ENCODE measurements at places on chromosomes 3 and 15. TPM values are rescaled to one million over a fixed set of nuclear protein-coding genes. Genes with fewer than 3 reads are reported as not detected.

Gene GPR160
- 2.2 TPM for total RNA-seq

Gene RARB
- total RNA-seq: 10.2 TPM

Gene CLDN18
- not detected for total RNA-seq

Gene STARD9
- total RNA-seq: 1.4 TPM

Gene HIGD2B
- not detected for total RNA-seq

Gene TTLL13
- 0.61 TPM for total RNA-seq

Gene FANCD2OS
- not detected for total RNA-seq

Gene SMCO1
- total RNA-seq: not detected

Gene SLC9C1
- total RNA-seq: not detected

Gene DNAH12
- 0.02 TPM for total RNA-seq

Gene ACKR4
- total RNA-seq: not detected

Gene TMEM108
- total RNA-seq: not detected

Gene CCDC50
- total RNA-seq: 27.1 TPM

Gene ESYT3
- 0.64 TPM for total RNA-seq

Gene BTD
- 15.8 TPM for total RNA-seq

Gene PSTPIP1
- not detected for total RNA-seq

Gene DYNC1LI1
- 40.3 TPM for total RNA-seq

Gene ROPN1
- not detected for total RNA-seq

Gene SLC12A1
- total RNA-seq: not detected

Gene STRIT1
- not detected for total RNA-seq

Gene RAB6B
- total RNA-seq: 1.7 TPM

Gene AGBL1
- not detected for total RNA-seq

Gene TTC21A
- total RNA-seq: 1.5 TPM

Gene MEGF11
- 0.48 TPM for total RNA-seq

Gene ECE2
- not detected for total RNA-seq

Gene TOP2B
- 47.1 TPM for total RNA-seq

Gene AVEN
- 26.1 TPM for total RNA-seq

Gene CCDC9B
- 16.5 TPM for total RNA-seq

Gene CCR8
- not detected for total RNA-seq

Gene SCAANT1
- not detected for total RNA-seq

Gene SLC2A2
- total RNA-seq: not detected

Gene CLRN1
- not detected for total RNA-seq

Gene OR4M2
- not detected for total RNA-seq

Gene SGO1
- total RNA-seq: 15.9 TPM

Gene LEKR1
- 1.00 TPM for total RNA-seq

Gene THAP10
- 4.8 TPM for total RNA-seq

Gene MOBP
- not detected for total RNA-seq

Gene TAMM41
- total RNA-seq: 30.7 TPM

Gene COL7A1
- total RNA-seq: 191 TPM

Gene LMAN1L
- total RNA-seq: not detected

Gene ETFA
- 325 TPM for total RNA-seq

Gene MUSTN1
- total RNA-seq: not detected

Gene ISL2
- total RNA-seq: 4.3 TPM

Gene ASB14
- not detected for total RNA-seq

Gene CADM2
- total RNA-seq: 0.21 TPM

Gene AMOTL2
- 36.3 TPM for total RNA-seq

Gene ZNF80
- total RNA-seq: not detected

Gene ACOX2
- 11.1 TPM for total RNA-seq

Gene PLSCR4
- total RNA-seq: 7.0 TPM

Gene IL17RB
- 0.92 TPM for total RNA-seq

Gene INO80
- 10.9 TPM for total RNA-seq

Gene CAV3
- not detected for total RNA-seq

Gene CIP2A
- 9.7 TPM for total RNA-seq
